ENCODE measurements at places on chromosomes 4 and X. TPM values are rescaled to one million over a fixed set of nuclear protein-coding genes. Genes with fewer than 3 reads are reported as not detected.

The RNF150 gene
- not detected for total RNA-seq

The RAI2 gene
- 0.16 TPM for total RNA-seq

The NXF2B gene
- not detected for total RNA-seq

The STK26 gene
- 108 TPM for total RNA-seq

The FAM47A gene
- not detected for total RNA-seq

The NDST3 gene
- total RNA-seq, result not detected

The MAGEB1 gene
- total RNA-seq, result not detected

The BEX5 gene
- 1.9 TPM for total RNA-seq

The PIR gene
- 5.9 TPM for total RNA-seq

The GLRA2 gene
- total RNA-seq, result not detected

The TSPAN5 gene
- 21.1 TPM for total RNA-seq

The KCNIP4 gene
- not detected for total RNA-seq

The TCEAL6 gene
- not detected for total RNA-seq

Data from activated T-helper 2 cell treated with anti-CD3 and anti-CD28 coated beads, Interferon-gamma antibody, Interleukin-2, Interleukin-4, amounts not matched to agents 10 μg/mL and 5 μg/mL and 100 μg/mL, durations not matched to agents 14 hours and 24 hours and 36 hours (primary cell).